Stimulated activated CD4-positive, alpha-beta T cell treated with anti-CD3 and anti-CD28 coated beads, TNF-alpha, amount 100 ng/mL, for 48 hours (primary cell): ENCODE measurements at places on chromosomes 13 and 19.
A peak's percentile ranks its signal among the peaks of the same experiment; 100 is the strongest.

DNA sequence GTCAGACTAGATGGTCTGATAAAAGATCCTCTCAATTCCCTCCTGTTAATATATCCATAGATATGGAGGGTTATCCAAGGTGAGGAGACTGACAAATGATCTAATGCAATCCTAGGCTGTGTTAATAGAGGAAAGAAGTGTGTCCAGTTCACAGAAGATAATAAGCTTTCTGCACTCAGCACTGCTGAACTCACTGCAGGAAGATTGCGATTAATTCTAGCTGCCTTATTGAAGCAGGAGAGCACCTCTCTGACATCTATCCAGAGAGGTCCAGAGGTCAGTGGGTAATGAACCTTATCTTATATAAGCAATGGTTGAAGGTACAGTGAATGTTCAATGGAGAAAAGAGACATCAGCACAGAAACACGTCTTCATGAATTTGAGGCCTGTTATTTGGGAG lies 75.9 kb upstream of the SLC10A2 start:
- DNase-seq: no peak

DNA sequence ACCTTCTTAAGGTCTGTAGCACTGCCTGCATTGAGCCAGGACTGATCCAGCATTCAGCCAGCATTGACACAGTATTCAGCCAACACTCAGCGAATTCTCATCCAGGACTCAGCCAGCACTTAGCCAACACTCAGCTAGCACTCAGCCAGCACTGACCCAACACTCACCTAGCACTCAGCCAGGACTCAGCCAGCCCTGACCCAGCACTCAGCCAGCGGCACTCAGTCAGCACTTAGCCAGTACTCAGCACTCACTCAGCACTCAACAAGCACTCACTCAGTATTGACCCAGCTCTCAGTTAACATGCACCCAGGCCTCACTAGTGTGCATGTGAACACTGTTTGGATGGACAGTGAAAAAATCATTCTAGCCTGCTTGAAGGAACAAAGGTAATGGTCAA lies 55.0 kb downstream of the TSHZ3 start:
- no peak for DNase-seq

- DNase-seq: no peak
Measured at GRCh38 chr13:37944869-37945442, 75.4 kb upstream of the TRPC4 start.

DNA sequence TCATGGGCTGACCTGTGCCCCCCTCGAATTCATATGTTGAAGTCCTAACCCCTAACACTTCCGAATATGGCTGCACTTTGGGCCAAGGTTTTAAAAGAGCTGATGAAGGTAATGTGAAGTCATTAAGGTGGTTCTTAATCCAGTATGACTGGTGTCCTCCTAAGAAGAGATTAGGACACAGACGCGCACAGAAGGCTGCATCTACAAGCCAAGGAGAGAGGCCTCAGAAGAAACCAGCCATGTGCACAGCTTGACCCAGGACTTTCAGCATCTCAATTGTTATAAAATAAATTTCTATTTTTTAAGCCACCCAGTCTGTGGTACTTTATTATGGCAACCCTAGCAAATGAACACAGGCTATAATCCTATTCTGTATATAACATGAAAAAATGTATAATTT lies 99.9 kb downstream of the DOCK9 start:
- DNase-seq: no peak

DNA sequence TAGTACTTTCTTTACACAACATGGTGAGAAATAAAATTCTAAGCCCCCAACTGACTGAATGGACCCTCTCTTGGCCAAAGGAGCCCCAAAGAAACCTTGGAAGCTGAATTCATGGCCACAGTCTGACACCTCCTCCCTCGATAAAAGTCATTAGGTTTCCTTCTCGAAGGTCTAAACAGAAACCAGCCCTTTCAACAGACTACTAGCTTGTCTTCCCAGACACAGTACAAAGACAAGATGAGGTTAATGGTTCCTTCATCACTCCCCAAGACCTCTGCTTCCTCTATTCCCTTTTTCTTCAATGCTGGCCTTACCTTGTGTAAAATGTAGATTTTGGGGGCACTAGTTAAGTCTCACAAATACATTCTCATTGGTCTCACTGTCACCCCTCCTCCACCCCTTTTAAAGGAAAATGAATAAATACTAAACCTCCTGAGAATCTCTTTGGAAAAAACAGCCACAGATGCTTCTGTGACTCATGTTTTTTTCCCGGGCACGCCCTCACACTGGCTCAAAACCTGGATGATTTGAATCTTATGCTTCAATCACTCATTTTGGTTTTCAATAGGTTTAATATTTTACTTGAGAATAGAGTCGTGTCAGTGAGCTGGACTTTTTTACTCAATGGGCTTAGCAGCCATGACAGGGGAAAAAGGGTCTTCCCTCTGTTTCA lies 65.8 kb upstream of the MED4 start:
- no peak for DNase-seq

- no peak for DNase-seq
Measured at GRCh38 chr13:21324803-21325202, 134.3 kb downstream of the ZDHHC20 start.

- no peak for DNase-seq
Measured at GRCh38 chr13:107251341-107251740, 683.4 kb upstream of the ARGLU1 start.

GRCh38 chr19:3319643-3320353 lies 46.6 kb upstream of the NFIC start:
- DNase-seq: no peak

GRCh38 chr19:39423258-39424086 lies 11.0 kb downstream of the PLEKHG2 start:
- DNase-seq: no peak

DNA sequence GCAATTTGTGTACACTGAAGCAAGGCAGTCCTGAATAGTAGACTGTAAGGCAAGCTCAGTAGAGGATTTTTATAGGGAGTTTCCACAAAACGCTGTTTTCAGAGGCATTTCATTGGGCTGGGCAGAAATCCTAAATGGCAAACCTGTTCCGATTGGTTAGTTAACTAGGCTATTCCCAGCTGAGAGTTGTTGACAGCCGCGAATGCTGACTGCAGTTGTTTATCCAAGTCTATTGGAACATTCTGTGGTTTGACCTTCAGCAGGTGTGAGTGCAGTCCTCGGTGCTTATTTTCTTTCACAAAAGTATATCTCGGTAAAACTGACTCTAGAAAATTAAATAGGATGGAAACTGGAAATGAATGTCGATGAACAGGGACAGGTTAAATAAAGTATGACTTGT lies 45.4 kb downstream of the TPT1 start:
- DNase-seq: no peak

DNA sequence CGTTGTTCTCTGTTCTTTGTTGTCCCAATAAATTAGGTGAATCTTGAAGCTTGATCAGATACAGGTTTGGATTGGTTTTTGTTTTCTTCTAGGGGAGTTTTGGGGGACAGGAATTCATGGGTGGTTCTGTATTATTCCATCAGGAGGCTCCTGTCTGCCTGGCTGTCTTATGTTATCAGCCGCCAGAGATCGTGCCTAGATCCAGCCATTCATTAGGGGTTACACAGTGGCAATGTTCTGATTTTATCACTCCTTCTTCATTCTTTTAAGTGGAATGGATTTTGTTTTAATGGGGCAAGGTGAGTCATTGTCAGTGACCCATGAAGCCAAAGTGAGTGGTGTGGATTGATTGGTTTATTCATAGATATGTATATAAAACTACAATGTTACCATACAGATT lies 71.9 kb downstream of the CHST8 start:
- DNase-seq: no peak

DNA sequence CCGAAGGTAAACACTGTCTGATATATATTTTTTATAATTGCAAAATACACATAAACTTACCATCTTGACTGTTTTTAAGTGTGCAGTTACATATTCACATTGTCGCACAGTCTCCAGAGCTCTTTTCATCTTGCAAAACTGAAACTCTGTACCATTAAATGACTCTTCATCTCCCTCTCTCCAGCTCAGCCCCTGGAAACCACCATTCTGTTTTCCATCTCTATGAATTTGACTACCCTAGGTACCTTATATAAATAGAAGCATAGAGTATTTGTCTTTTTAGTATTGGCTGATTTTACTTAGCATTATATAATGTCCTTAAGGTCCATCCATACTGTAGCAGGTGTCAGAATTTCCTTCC lies 45.8 kb downstream of the LRCH1 start:
- DNase-seq: no peak

GRCh38 chr19:28980236-28980868 lies 232.6 kb downstream of the UQCRFS1 start:
- DNase-seq: no peak

- no peak for DNase-seq
Measured at GRCh38 chr13:113616281-113616906, 31.8 kb downstream of the TFDP1 start.

GRCh38 chr13:39820606-39821005 lies 165.1 kb downstream of the COG6 start:
- DNase-seq: no peak

DNA sequence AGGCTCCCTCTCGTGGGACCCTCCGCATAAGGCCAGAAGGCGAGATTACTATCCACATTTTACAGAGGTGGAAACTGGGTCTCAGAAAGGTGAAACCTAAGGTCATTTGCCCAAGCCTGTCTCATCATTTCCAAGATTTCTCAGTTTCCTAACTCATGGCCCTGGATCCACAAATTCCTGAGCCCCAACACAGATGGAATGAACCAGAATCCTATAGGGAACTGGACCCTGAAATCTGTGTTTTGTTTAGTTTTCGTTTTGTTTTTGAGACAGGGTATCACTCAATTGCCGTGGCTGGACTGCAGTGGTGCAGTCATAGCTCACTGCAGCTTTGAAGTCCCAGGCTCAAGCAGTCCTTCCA lies 563 bp upstream of the GNG7 start:
- no peak for DNase-seq

GRCh38 chr13:38854226-38854625 lies 136.4 kb downstream of the STOML3 start:
- no peak for DNase-seq

DNA sequence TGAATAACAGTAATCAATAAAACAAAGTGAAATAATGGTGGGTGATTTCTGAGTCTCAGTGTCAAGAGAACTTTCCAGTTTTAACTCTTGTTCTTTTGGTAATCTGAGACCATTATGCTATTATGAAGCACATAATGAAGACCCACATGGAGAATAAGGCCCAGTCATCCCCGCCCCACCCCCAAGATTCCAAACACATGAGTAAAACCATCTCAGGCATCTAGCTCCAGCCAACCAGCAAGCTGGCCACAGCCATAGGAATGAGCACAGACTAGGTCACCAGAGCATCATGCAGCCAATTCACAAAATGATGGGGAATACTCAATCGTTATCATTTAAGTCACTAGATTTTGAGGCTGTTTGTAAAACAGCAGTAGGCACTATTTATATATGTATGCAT lies 1769.0 kb upstream of the PCDH20 start:
- DNase-seq: no peak

DNA sequence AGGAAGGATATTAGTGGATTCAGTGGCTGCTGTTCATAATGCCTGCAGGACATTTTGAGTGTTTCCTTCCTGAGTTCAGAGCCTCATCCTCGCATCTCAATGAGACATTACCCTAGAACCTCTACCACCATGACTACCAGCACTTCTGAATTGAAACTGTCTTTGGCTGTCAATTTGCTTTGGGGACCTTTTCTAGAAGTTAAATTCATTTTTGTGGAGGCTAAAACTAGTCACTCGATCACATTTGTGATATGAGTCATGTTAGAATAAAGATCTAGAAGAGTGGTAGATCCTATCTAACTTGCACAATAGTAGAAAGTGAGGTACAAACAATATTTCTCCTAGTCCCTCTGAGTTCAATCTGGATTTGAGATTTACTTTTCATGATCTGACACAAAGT lies 124.9 kb downstream of the KCNRG start:
- no peak for DNase-seq

- DNase-seq: peak; percentile 87
Measured at GRCh38 chr19:36528194-36528920, at the start of gene ZNF260. Gene ZNF260, minus strand, starts transcription at chr19:36528271. Its CDS starts 13,033 bp downstream, at chr19:36515238.

GRCh38 chr19:7280940-7281666 lies 13.1 kb downstream of the INSR start:
- no peak for DNase-seq

DNA sequence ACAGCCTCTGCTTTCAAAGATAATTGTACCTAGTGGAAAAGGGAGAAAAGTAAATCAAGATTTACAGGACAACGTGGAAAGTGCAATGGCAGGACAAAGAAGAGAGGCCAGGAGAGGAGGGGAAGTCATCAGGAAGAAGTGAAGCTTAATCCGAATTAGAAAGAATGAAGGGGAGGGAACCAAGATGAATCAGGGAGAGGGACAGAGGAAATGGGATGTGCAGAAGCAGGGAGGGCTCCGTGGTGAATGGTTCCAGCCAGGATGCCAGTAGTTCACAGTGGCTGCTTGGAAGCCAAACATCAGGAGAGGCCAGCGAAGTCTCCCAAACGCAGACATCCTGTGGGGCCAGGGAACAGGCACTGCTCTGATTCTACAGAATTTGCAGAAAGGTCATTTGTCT lies 144.4 kb downstream of the LIG4 start:
- no peak for DNase-seq

- no peak for DNase-seq
Measured at GRCh38 chr13:66830940-66831716, 399.0 kb downstream of the PCDH9 start.

GRCh38 chr13:79812070-79812850 lies 331.3 kb downstream of the NDFIP2 start:
- DNase-seq: no peak

- no peak for DNase-seq
Measured at GRCh38 chr13:90447734-90448101, 899.8 kb upstream of the MIR17HG start.

- no peak for DNase-seq
Measured at GRCh38 chr13:91086936-91087716, 260.4 kb upstream of the MIR17HG start.

DNA sequence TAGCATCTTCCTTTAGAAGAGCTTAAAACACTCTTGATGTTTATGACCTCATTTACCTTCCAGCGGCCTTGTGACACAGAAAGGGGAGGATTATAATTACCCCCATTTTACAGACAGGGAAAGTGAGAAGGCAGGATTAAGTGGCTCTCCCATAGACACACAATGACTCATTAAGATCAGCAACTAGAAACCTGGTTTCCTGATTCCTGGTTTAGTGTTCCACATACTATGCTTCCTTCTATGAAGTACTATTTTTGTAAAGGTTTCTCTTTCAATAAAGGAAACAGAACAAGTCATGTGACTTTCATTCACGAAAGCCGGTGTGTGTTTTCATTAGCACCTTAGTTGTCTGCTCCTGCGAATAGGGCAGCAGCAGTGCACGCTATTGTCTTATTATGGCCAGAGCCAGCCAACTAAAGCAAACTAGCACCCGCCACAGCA lies 8.3 kb downstream of the IRS2 start:
- no peak for DNase-seq

DNA sequence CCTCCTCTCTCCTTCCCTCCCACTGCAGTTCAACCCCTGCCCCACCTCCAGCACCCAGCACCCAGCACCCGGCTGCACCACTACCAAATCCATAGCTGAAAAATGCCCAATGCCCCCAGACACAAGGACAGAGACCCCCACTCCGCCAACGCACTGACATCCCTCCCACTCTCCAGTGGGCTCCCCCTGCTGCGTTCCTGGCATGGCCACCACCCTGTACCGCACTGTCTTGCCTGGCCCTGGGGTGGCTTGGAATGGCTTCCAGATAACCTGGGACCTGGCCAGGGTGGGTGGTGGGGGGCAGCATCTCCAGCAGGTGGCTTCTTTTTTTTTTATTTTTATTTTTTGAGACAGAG lies 5.8 kb upstream of the MKNK2 start:
- DNase-seq: no peak

- DNase-seq: no peak
Measured at GRCh38 chr13:101746513-101746912, 294.0 kb downstream of the ITGBL1 start.
